ENCODE measurements at places on chromosomes 16 and 17. TPM values are rescaled to one million over a fixed set of nuclear protein-coding genes. Genes with fewer than 3 reads are reported as not detected.

DNA sequence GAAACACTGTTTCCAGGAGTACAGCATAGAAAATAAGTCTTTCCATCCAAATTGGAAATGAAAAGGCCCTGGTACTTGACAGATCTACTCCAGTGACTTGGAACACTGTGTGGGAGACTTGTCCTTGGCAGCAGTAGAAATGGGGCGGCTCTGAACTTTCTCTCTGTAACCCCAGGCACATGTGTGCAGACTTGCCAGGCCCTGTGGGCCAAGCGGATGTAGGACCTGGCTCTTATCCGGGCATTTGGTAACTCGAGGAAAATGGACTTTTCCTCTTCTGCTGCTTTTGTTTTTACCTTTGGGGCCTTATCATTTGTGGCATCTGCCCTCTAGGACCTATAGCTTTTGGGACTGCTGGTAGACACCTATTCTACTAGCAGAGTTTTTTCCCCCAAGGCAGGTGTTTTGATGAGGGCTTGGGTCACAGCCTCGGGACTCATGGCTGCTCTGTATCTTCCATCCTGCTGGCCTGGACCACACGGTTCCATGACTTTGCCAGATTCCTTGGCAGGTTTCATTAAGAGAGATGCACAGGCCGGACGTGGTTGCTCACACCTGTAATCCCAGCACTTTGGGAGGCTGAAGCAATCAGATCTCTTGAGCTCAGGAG is 43.5 kb downstream of the SMPD3 start:
- DNase-seq = no peak

Gene CRHR1
- total RNA-seq = not detected

DNA sequence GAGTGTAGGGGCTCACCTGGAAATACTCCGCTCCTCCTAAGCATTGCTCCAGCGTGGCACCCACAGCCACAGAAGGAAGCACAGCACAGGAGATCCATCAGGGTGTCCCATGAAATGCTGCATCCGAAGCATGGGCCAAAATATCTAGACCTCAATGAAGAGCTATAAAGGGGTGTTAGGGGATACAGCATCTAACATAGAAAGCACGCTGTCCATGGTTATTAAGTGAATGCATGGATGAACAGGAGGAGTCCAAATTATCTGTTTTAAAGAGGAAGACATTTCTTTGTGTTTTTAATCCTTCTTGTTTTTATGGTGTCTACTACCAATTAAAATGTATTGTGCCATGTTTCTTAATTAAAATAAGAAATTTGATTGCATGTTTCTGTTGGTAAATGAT is 21.6 kb upstream of the KRT20 start:
- DNase-seq = no peak

DNA sequence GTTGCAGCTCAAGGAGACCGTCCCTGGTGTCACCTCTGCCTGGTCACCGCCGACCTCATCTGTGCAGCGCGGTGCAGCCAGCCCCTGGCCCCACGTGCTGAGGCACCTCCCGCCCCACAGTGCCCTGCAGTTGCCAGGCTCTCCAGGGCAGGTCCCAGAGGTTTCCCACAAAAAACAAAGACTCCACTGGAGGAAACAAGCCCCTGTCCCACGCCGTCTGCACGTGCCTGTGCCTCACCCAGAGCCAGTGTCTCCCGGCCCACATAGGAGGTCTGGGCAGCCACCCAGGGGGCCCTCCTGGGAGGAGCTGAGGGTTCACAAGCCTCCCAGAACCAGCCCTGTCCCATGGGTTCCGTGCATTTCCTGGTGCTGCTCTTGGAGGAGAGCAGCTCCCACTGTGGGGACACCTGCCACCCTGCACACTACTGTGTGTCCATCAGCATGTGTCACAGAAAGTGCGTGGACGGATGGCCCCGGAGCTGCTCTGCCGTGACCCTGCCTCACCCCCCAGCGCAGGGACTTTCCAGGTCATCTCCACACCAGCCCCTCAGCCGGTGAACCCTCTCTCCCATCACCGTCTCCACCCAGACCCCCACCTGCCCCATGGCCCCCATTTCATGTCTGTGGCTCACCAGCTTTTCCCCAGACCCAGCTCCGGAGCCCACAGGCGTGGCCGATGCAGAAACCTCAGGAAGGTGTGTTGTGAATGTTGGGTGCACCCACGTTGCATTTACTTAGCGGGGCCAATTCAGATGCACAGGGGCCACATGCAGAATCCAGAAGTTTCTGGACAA is 17.0 kb upstream of the CDH15 start:
- DNase-seq = no peak

DNA sequence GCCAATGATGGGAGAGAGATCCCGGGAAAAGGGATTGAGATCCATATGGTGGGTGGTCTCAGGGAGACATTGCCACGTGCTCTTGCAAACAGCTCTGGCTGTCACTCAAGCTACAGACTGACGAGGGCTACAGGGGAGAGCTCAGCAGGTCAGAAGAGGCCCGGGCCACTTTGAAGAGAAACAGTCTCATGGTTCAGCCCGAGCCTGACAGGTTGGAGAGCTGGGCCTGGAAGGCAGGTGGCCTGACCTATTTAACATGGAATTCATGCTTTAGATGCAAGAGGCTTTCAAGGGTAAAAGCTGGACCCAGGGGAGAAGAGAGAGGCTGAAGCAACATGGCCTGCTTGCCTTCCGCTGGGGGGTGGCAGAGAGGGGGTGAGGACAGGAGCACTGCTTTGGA is 81.0 kb upstream of the BRD7 start:
- DNase-seq = peak; percentile 51
